ENCODE measurements at places on chromosomes 6 and 20.
A peak's percentile ranks its signal among the peaks of the same experiment; 100 is the strongest.

GRCh38 chr6:163529605-163530004 is 115.1 kb downstream of the QKI start:
- H3K27ac ChIP-seq: no peak overlapping the region
- H3K4me1 ChIP-seq: peaks cover 85% of the 10 kb centered on the region
- H3K36me3 ChIP-seq: peaks cover 2% of the 10 kb centered on the region
- no peak overlapping the region for H3K4me3 ChIP-seq

DNA sequence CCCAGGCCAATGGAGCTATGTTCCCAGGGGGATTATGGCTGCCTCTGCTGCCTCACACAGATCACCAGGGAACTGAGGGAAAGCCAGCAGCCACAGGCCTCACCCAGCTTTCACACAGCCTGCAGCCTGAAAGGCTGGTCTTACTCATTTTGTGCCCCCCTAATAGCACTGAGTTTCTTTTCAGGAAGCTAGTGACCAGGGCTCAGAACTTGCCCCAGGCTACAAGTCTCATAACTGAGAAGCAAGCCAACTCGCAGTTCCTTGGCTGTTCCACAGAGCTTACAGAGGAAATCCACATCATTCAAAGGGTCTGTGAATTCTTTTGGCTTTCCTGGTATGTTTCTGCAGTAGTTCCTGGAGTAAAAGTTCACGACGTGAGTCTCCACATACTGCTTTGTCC is 524.8 kb upstream of the GJE1 start:
- H3K36me3 ChIP-seq: peaks cover 15% of the 10 kb centered on the region
- H3K27ac ChIP-seq: no peak overlapping the region
- H3K4me3 ChIP-seq: no peak overlapping the region

DNA sequence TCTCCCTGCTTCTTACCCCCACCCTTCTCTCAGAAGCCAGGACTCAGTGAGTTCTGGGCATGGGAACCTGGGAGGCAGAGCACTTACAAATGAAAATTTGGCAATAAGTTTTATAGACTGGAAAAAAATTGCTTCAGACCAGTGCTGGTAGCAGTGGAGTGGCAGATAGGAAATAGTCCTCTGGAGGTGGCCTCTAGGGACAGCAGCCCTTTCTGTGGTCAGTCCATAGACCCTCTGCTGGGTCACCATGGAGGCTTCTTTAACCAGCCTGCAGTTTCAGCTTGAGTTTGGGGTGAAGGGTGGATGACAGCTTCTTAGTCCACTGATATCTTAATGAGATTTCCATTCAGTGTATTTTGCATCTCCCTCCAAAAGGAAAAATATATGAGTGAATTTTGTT is 179.1 kb downstream of the ARID1B start:
- peaks cover 41% of the 10 kb centered on the region for H3K4me1 ChIP-seq
- no peak overlapping the region for H3K4me3 ChIP-seq
- H3K36me3 ChIP-seq: no peaks in the 10 kb centered on the region
- no peaks in the 10 kb centered on the region for H3K27me3 ChIP-seq
- no peak overlapping the region for H3K27ac ChIP-seq

DNA sequence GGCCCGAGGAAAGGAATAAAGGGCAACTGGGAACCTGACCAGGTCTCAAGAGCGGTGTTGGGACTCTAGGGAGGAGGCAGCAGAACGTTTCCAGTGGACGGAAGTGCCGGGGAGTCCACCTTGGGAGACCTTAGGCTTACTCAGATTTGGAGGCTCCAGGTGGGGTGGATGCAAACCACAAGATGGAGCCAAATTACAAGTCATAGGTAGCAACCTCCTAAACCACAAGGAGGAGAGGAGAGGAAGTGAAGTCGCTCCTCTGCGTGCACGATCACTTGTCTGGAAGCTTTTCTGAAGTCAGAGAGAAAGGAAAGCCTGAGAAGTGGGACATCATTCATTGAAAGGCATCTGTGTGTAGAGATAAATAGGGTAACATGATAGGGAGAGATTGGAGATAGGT is 9.3 kb downstream of the HLA-DOA start:
- H3K36me3 ChIP-seq: no peaks in the 10 kb centered on the region
- peaks cover 70% of the 10 kb centered on the region for H3K27me3 ChIP-seq
- H3K27ac ChIP-seq: no peak overlapping the region
- no peaks in the 10 kb centered on the region for H3K4me1 ChIP-seq
- DNase-seq: no peak

DNA sequence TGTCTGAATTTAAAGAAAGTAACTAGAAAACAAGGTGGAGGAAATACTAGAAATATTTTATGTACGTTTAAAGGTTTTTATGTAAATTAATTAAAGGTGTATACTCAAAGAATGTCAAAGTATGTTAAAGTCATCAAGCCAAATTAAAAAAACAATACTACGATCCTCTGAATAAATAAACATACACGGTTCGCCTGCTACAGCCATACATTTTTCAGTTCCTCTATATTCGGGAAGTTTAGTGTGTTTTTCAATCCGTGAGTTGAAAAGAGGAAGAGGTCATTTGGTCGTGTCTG is 626 bp downstream of the STX7 start:
- peak overlapping the region; percentile 38 for H3K27ac ChIP-seq
- H3K27me3 ChIP-seq: peaks cover 28% of the 10 kb centered on the region
- no peak for DNase-seq
- H3K36me3 ChIP-seq: peaks cover 8% of the 10 kb centered on the region
- peak overlapping the region; percentile 88 for H3K4me3 ChIP-seq
- peaks cover 28% of the 10 kb centered on the region for H3K4me1 ChIP-seq

DNA sequence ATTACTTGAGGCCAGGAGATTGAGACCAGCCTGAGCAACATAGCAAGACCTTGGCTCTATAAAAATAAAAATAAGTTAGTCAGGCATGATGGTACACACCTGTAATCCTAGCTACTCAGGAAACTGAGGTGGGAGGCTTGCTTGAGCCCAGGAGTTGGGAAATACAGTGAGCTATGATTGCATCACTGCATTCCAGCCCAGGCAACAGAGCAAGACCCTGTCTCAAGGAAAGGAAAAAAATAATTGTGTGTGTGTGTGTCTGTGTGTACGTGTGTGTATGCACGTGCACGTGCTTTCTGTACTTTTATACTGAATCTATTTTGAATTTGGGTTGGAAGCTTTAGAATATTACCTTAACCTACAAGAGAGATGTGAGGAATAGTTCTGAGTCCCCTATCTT is 58.9 kb downstream of the KIZ start:
- peaks cover 9% of the 10 kb centered on the region for H3K4me1 ChIP-seq
- peaks cover 2% of the 10 kb centered on the region for H3K36me3 ChIP-seq
- no peak overlapping the region for H3K27ac ChIP-seq
- H3K27me3 ChIP-seq: peaks cover 20% of the 10 kb centered on the region
- no peak for DNase-seq

DNA sequence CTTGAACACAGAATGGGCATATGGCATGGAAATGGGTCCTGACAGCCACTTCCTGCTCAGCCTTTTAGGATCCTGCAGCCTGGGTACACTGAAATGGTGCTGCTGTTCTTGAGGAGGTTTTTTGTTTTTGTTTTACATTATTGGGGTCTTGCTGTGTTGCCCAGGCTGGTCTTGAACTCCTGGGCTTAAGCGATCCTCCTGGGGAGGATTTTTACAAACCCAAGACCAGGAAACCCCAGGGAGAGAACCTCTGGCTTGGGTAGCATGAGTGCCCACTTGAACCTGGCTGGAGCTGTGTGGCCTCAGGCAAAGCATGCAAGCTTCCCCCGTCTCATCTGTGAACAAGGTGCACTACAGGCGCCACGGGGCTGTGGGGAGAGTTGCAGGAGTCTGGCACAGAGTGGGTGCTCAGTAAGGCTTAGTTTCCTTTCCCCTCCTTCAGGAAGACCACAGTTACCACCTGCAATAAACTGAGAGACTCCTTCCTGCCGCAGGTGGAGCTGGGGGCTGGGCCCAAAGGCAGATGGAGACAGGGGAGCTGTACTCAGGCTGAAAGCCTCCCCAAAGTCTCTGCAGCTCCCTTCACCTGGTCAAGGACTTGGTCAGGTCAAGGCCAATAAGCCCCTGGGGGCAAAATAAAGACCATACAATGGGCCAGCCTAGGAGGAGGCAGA is 1.8 kb downstream of the SLA2 start:
- no peak overlapping the region for H3K4me3 ChIP-seq
- no peak overlapping the region for H3K27ac ChIP-seq
- no peak for DNase-seq
- H3K27me3 ChIP-seq: no peaks in the 10 kb centered on the region
- H3K4me1 ChIP-seq: peaks cover 8% of the 10 kb centered on the region

GRCh38 chr6:139282684-139283083 is 9.1 kb downstream of the TXLNB start:
- H3K27me3 ChIP-seq: no peaks in the 10 kb centered on the region
- H3K4me1 ChIP-seq: no peaks in the 10 kb centered on the region
- peaks cover 2% of the 10 kb centered on the region for H3K36me3 ChIP-seq
- DNase-seq: no peak
- no peak overlapping the region for H3K4me3 ChIP-seq

- peaks cover 22% of the 10 kb centered on the region for H3K4me1 ChIP-seq
- H3K4me3 ChIP-seq: no peak overlapping the region
- no peaks in the 10 kb centered on the region for H3K27me3 ChIP-seq
- DNase-seq: no peak
- no peak overlapping the region for H3K27ac ChIP-seq
- H3K36me3 ChIP-seq: peaks cover 6% of the 10 kb centered on the region
Observed at GRCh38 chr6:157164972-157165371, 158.3 kb downstream of the TMEM242 start.

GRCh38 chr6:32581315-32582095 is 8.1 kb downstream of the HLA-DRB1 start:
- H3K4me3 ChIP-seq: no peak overlapping the region
- H3K4me1 ChIP-seq: peaks cover 11% of the 10 kb centered on the region
- no peak for DNase-seq
- H3K27ac ChIP-seq: no peak overlapping the region
- H3K27me3 ChIP-seq: peaks cover 47% of the 10 kb centered on the region

GRCh38 chr6:117399924-117400323 is 25.8 kb downstream of the ROS1 start:
- no peaks in the 10 kb centered on the region for H3K36me3 ChIP-seq
- no peak for DNase-seq
- H3K4me1 ChIP-seq: peaks cover 11% of the 10 kb centered on the region
- H3K27ac ChIP-seq: no peak overlapping the region

- H3K27ac ChIP-seq: no peak overlapping the region
Observed at GRCh38 chr6:166341464-166341863, 881 bp downstream of the SFT2D1 start.

DNA sequence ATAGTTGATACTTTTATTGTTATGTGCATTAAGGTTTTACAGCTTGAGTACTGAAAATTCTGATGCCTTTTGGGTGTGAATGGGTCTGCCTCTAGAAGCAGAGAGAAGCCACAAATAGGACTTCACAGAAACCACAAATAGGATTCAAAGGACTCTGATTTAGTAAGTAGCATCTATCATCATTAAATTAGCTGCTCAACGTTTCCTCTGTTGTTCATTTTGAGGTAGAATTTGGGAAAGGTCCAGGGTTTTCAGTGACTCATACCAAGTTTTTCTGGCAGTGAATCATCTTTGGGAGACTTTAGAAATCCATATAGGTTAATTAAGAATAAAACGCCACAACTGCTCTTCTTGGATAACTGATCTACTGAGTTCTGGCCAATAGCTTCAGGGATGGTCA is 105.1 kb downstream of the PHF3 start:
- H3K36me3 ChIP-seq: no peaks in the 10 kb centered on the region
- no peak overlapping the region for H3K27ac ChIP-seq
- no peak overlapping the region for H3K4me3 ChIP-seq
- DNase-seq: no peak
- peaks cover 4% of the 10 kb centered on the region for H3K27me3 ChIP-seq
- no peaks in the 10 kb centered on the region for H3K4me1 ChIP-seq
